Stomach (tissue), 19 donors: ENCODE measurements at places on chromosomes 11 and 22. TPM values are rescaled to one million over a fixed set of nuclear protein-coding genes. Genes with fewer than 3 reads are reported as not detected.

GRCh38 chr22:18927573-18927972, 8.5 kb downstream of the PRODH start:
- no peak for DNase-seq

GRCh38 chr11:134275534-134276395, at the start of gene GLB1L3:
GLB1L3 (plus strand) TSS chr11:134276379; CDS start chr11:134276741, 362 bp downstream.
- DNase-seq: no peak

DNA sequence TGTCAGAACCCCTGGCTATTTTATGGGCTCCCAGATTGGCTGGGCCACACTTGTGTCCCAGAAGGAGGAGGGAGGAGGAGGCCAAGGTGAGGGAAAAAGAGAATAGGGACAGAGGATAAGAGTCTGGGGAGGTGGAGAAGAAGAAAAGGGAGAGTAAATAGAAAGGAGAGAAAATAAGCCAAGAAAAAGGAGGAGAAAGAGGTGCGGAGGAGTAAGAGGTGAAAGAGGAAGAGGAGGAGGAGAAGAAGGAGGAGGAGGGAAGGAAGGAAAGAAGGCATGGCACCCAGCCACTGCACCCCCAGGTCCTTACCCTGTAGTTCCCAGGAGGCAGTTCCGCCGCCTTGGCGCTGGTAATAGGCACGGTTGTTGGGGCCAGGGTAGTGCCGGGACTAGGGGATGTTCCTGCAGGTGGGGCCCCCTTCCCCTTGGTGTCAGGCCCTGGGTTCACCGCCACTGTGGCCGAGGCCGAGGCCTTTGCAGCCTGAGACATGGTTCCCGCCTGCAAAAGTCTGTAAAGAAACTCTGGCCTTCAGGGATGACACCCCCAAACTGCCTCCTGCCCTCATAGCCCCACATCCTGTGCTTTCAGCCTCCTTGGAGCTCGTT, 1.9 kb downstream of the CRYBB1 start:
- DNase-seq: no peak

The FAM181B gene
- total RNA-seq: 1.7 TPM

DNA sequence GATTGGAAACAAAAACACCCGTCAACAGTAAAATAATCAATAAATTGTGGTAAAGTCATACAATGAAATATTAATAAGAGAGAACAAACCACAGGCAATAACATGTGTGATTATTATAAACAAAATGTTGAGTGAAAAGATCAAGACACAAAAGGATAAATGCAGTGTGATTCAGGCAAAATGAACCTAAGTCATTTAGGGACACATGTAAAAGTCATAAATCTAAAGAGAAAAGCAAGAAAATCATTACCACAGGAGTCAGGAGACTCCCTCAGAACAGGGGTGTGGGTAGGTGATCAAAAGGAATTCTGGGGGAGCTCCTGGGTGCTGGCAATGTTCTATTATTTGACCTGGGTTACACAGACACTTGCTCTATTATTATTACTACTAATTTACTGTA, 47.9 kb upstream of the PPP2R1B start:
- DNase-seq: no peak

- no peak for DNase-seq
These were observed 412.3 kb upstream of the SYN3 start for GRCh38 chr22:33470456-33470855.

- DNase-seq: no peak
These were observed 14.1 kb downstream of the PIK3IP1 start for GRCh38 chr22:31278151-31278621.

DNA sequence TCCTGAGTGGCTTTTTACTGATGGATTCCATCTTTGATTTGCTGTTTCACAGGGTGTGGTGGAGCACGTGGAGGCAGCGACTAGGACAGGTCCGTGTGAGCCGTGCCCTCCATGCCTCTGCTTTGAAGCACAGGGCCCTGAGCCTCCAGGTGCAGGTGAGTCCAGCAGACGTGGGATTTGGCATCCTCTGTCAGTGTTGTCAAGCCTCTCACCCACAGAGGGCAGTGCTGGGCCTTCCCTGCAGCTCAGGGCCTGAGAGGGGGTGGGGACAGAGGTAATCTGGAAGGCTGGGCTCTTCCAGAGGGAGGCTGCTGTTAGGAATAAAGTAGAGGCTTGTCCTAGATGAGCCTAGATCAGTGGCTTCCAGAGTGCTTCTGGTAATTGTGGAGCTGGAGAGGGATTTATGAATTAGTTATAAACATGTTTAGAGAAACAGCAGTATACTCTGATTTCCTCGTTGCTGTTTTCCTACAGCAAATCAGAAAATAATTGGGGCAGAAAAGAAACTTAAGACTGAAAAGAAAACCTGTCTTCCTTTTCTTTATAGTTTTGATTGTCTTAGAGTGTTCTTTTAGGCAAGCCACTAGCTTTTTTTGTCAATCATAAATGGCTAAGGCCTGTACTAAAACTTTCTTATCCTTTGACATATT, 65.0 kb downstream of the SFI1 start:
- DNase-seq: peak; percentile 94

DNA sequence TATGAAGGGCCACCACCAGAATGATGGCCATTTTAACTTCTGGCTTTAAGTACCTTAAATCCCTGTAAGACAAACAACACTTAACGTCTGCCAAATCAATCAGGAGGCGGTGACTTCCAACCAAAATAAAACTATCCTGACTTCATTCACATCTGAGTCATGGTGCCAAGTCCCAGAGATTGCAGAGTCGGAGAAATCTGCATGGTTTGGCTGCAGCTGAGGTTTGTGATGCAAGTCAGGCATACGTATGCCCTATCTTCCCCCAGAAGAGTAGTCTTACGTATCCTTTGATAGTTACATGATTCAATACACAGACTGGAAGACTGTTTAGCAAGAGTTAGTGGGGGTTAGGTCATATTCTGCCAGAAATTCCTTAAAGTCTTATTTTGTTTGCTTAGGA, 1.7 kb upstream of the GAB2 start:
- peak; percentile 70 for DNase-seq

- no peak for DNase-seq
These were observed 14.1 kb downstream of the PLCB3 start for GRCh38 chr11:64265176-64266160.

- DNase-seq: no peak
These were observed 1.6 kb upstream of the SWAP70 start for GRCh38 chr11:9662273-9662672.

DNA sequence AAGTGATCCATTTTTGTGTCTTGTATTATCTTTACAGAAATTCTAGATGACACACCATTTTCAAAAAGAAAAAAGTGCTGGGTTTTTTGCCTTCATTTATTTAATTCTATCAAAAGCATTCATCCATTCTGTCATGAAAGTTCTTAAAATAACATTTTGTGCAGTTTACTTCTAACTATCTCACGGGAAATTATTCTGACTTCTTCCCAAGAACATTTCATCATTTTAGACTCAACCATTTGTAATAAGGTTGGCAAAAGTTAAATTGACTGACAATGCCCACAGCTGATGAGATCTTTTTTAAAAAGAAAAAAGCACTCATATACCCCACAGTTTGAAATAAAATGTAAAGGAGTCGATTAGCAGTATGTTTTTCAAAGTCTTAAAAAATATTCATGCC, 68.5 kb downstream of the SBF2 start:
- no peak for DNase-seq

The THAP12 gene
- 20.6 TPM for total RNA-seq

The TENM4 gene
- total RNA-seq: 0.87 TPM

DNA sequence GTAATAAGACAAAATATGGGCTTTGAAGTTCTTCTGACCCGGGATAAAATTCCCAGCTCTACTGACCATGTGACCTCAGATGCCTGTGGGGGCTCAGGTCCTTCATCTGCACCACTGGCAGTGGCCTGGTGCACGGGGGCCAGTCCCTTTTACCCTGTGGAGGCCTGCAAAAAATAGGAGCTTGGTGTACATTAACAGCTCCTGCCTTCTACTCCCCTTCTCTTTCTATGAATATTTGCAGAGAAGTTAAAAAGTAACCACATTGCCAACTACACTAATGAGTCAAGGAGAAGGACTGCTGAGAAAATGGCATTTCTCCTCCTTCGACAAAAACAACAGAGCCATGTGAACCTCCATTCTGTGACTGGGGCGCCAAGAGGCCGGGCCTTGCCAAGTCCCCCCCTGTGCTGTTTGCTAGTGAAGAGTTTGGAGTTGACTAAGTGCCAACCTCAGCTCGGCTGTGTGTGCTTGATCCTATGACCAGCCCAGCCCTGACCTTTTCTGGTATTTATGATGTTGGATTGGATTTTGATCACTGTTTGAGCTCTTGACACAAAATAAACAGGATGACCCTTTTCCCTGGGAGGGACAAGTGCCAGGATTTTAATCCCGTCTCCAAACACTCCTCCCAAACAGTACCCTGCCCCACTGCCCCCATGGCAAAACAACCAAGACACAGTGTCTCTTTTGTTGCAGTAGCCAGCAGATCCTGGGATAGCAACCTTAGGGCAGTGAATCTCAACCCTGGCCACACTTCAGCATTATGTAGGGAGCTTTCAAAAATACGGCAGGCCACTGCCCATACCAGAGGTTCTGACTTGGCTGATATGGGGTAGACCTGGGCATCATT, 380.1 kb downstream of the LARGE1 start:
- DNase-seq: peak; percentile 91

The PRAME gene
- not detected for total RNA-seq

DNA sequence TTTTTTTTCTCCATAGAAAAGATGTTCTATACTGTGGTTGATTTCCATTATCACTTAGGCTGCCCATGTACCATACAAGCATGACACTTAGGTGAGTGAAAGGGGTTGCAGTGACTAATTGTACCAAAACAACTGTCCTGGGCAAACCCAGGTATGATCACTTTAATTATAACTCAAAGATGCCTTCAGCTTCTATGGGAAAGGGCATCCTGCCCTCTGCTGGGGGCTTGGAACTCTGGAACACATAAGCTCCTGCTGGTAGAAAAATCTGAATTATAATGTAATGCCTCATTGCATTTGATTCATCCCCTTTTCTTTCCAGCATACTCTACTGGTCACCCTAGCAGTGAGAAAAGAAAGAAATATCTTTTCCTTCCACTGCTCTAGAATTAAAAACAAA, 206.3 kb downstream of the DDX10 start:
- DNase-seq: no peak

The LRP4 gene
- total RNA-seq: 16.5 TPM

- peak; percentile 83 for DNase-seq
These were observed 8.2 kb downstream of the SUSD2 start for GRCh38 chr22:24189249-24190158.

GRCh38 chr22:28029201-28029948, 110.3 kb upstream of the PITPNB start:
- DNase-seq: peak; percentile 82

GRCh38 chr22:50473855-50474671, 772 bp downstream of the SBF1 start:
- peak; percentile 49 for DNase-seq

DNA sequence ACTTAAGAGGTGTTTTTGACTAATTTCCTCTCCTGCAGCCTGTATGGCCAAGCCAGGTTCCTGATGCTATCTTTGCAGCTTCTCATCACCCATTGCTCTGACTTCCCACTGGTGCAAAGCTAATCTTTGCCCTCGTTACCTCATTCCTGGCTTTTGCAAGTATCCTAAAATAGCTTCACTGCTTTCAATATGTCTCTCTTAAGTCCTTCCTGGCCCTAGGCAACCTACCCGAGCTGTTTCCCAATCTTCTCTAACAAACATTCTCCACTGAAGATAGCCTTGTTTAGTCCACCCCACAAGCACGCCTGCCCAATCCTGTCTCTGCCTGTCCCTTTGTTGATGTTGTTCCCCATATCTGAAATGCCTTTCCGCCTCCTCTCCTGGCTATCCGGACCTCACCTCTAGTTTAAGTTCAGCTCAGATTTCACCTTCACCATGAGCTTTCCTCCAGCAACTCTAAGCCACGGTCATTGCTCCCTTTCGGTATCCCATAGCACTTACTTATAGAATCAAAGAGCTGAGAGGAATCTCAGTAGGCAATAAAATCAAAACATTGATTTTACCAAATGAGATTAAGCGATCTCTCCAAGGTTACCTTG, 30.1 kb upstream of the CECR2 start:
- no peak for DNase-seq

- no peak for DNase-seq
These were observed 36.2 kb upstream of the CLMP start for GRCh38 chr11:123231256-123231655.
